ENCODE measurements at places on chromosomes 6 and 20.

- DNase-seq = no peak
Observed at GRCh38 chr6:74734901-74735300, 471.0 kb downstream of the COL12A1 start.

GRCh38 chr6:45786355-45786781 lies 229.3 kb downstream of the CLIC5 start:
- DNase-seq = no peak

GRCh38 chr20:16209951-16210361 lies 363.3 kb downstream of the KIF16B start:
- DNase-seq = peak; percentile 28

DNA sequence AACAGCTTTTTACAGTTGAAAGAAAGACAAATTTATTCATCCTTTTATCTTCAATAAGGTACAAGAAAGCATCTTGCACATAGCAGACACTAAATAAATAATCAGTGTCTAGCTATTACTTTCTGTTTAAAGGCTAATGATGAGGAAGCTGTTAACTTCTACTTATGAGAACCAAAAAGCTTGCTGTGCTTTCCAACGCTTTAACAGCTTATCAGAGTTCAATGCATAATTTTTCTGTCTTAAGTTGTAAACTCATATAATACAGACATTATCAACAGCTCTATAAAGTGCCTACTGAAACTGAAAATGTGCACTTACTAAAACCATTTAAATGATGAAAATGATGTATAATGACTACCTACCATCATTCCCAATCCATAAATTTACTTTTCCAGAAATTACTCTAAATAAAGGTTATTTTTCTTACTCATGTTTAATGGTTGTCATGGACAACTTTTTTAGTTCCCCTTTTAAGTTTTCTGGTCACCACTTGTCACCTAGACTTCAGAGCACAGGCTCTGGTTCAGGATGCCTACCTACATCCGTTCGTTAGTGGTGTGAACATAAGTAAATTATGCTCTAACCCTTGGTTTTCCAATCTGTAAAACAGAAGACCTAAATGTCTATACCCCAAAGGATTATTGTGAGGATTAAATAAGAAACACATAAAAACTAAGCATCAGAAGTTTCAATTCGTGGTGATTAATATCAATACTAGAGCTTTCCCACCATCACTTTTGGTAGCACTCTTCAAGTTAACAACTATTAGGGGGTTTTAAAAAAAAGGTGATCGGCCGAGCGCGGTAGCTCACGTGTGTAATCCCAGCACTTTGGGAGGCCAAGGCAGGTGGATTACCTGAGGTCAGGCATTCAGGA lies 8.0 kb downstream of the PNISR start:
- DNase-seq = no peak

DNA sequence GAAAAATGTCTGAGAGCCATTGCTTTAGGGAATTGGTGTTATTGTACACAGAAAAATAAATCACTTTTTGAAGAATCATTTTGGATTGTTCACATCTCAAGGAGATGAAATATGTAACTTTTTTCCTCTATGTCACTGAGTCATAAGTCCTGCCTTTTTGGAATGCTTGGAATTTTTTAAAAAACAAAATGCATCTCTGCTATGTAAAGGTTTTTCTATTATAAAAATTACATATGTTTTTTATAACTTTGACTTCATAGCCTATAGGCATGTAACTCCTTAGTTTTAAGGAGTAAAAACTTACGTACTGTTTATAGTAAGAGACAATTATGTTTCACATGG lies 8.7 kb downstream of the RNF144B start:
- no peak for DNase-seq

GRCh38 chr20:31678389-31679356 lies 41.0 kb downstream of the COX4I2 start:
- no peak for DNase-seq

DNA sequence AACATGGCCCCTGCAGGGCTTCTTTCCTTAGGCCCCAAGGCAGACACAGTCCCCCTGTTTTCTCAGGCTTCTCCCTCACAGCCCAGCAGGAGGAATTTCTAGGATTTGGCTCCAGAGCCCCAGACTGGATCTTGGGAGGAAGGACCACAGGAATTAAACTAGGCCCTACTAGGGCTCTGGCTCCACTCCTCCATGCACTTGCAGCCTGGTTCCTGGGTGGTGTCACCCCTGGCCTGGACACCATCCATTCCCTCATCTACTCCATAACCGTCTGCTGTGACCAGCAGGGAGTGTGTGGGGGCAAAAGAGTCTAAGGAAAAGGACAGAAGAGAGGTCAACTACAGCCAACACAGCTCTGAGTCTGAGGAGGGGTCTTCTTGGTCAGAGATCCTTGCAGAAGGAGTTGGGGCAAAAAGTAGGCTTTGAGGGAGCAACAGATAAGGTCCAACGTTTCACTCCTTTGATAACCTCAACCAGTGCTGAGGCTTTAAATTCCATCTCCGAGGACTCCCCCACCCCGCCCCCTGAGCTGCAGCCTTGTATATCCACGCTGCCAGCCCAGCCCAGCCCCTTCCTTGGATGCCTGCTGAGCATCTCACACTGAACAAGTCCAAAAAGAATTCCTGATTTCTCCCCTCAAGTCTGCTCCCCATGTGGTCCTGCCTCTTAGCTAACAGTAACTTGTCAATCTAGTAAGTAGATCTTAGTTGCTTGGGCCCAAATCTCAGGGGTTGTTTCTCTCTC lies 27.9 kb upstream of the SPDEF start:
- DNase-seq = no peak

DNA sequence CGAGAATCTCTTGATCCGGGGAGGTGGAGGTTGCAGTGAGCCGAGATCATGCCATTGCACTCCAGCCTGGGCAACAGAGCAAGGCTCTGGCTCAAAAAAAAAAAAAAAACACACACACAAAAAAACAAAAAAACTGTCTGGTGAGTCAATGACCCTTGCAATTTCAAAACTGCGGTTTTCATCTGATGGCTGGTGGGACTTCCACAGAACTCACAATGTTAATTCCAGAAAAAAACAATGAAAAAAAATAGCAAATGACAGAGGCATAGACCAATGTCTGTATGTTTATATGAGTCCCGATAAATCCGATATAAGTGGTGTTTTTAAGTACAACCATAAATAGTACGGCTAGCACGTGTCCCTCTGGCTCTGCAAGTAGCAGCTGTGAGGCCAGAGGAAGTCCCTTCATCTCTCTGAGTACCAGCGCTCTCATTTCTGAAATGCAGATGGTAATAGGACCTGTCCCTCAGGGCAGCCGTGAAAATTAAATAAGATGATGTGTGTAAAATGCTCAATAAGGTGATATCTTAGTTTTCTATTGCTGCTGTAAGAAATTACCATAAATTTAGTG lies 21.9 kb upstream of the PTPN1 start:
- no peak for DNase-seq

DNA sequence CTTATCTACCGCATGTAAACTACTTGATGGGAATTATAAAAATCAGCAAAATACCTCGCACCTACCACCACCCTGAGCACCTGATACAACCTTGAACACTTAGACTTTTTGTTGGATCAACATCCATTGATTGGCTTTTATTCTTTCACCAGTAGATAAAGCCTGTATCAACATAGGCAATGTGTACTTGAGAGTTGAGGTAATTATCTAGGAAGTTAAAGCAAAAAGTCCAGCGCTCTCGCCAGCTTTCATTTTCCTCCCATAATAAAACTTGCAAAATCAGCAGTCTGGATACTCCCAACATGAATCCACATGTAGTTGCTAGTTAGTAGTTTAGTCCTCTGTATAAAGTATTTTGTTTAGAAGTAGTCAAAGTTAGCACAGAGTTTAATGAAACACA lies 132.0 kb upstream of the PRDM1 start:
- DNase-seq = no peak

All from stromal cell of bone marrow (primary cell).